ENCODE measurements at places on chromosomes 1 and 21.

DNA sequence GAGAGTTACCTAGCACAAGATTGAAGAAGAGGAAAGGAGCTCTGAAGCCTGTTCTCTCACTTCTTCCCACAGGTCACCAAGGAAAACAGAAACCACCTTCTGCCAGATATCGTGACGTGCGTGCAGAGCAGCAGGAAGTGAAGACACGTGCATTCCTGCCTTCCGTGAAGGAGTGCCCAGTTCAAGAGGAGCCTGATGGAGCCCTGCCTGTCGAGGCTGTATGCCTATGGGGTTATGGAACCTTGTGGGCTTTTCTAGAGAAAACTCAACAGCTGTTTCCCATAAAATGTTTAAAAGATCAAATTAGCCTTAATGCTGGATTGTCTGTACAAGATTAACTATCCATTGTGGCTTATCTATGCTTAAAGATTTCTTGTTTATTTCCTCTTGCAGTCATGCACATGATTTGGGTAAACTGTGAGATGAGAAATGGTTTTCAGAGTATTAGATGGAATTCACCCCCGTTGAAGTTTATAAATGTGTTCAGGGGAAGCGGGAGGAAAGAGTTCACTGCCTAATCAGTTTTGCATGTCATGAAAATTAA is 27.8 kb downstream of the NTPCR start:
- no peak for DNase-seq

DNA sequence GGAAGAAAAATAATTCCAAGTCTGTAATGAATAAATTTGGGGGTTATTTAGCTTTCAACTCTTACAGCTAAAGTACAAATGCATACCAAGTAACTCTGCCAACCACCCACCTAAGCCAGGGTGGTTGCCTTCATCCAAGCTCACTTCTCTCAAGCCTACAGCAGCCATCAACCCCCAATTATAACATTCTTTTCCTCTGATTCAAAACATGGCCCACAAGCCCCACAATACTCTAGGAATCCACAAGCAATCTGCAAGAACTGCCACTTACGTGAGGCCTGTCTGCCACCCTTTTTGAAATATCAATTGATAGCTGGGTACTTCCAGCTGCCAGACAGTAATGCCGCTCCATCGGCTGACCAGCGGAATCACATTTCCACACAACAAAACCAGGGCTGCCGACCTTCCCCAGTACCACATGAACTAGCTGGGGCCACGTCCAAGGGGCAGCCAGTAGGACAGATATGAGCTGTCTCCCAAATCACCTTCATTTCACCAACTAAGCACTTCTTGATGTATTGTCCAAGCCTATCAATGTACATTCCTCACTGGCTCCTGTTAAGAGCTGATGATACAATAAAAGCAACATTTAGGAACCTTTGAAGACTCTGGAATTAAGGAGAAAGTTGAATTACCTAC is 3.2 kb downstream of the LBR start:
- DNase-seq, result no peak

DNA sequence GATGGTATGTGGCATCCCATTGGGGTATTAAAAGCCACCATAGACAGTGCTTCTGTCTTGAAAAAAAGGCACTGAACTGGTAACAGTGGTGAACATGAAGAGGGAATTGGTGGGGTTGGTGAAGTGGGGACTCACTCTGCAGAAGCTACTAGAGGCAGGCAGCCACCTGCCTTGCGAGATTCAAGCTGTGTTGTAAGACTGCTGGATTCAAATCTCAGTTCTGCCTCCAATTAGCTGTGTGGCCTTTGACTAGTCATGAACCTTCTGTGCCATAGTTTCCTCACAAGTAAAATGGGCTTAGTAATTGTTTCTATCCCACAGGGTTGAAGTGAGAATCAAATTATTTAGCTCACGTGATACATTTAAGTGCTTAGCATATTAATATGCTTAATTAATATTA is 16.6 kb upstream of the ELOA start:
- DNase-seq, result no peak

DNA sequence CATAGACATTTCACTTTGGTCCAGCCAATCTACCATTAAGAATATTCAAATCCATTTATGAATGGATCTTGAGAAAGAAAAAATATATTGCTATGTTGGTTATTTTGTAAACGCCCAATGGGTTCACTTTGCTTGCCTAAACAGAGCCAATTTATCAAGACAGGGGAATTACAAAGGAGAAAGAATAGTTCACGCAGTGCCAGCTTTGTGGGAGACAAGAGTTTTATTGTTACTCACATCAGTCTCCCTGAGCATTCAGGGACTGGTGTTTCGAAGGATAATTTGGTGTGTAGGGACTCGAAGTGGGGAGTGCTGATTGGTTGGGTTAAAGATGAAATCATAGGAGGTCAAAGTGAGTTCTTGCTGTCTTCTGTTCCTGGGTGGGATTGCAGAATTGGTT is 135.3 kb downstream of the GABPA start:
- DNase-seq, result no peak

- DNase-seq, result no peak
Observed at GRCh38 chr1:87706203-87706602, 377.5 kb downstream of the LMO4 start.

GRCh38 chr1:202015662-202015937 is 5.2 kb downstream of the ELF3 start:
- DNase-seq, result no peak

GRCh38 chr1:11238311-11238710 is 24.0 kb downstream of the MTOR start:
- no peak for DNase-seq
